ENCODE measurements at places on chromosomes 16 and 17.

GRCh38 chr16:54647216-54647615 lies 283.4 kb upstream of the IRX5 start:
- DNase-seq: no peak

- no peak for DNase-seq
Measured at GRCh38 chr17:45384047-45384788, 48.5 kb downstream of the ARHGAP27 start.

DNA sequence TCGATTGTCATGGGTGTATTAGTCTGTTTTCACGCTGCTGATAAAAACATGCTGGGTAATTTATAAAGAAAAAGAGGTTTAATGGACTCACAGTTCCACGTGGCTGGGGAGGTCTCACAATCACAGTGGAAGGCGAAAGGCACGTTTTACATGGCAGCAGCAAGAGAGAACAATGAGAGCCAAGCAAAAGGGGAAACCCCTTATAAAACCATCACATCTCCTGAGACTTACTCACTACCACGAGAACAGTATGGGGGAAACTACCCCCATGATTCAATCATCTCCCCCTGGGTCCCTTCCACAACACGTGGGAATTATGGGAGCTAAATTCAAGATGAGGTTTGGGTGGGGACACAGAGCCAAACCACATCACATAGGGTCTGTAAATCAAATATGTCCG lies 167.4 kb upstream of the XYLT1 start:
- no peak for DNase-seq

GRCh38 chr16:14321542-14321941 lies 250.4 kb downstream of the MRTFB start:
- DNase-seq: no peak

- peak; percentile 7 for DNase-seq
Measured at GRCh38 chr16:75064403-75065148, 52.0 kb downstream of the LDHD start.

GRCh38 chr17:66661411-66662256 lies 173.3 kb upstream of the CACNG5 start:
- DNase-seq: no peak

GRCh38 chr16:28585674-28586073 lies 11.2 kb downstream of the SULT1A2 start:
- peak; percentile 11 for DNase-seq

DNA sequence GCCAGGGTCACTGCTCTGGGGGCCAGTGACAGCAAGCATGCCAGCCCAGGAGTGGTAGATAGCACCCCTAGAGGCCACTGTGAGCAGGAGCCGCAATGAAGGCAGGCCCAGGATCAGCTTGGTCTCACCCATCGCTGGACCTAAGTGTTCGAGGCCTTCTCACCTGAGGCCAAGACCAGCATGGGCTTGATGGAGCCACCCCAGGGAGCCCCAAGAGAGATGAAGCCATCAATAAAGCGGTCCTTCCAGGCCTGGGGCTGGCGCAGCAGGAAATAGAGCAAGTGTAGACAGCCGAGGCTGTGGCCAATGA lies 1.8 kb downstream of the LCAT start:
- no peak for DNase-seq

DNA sequence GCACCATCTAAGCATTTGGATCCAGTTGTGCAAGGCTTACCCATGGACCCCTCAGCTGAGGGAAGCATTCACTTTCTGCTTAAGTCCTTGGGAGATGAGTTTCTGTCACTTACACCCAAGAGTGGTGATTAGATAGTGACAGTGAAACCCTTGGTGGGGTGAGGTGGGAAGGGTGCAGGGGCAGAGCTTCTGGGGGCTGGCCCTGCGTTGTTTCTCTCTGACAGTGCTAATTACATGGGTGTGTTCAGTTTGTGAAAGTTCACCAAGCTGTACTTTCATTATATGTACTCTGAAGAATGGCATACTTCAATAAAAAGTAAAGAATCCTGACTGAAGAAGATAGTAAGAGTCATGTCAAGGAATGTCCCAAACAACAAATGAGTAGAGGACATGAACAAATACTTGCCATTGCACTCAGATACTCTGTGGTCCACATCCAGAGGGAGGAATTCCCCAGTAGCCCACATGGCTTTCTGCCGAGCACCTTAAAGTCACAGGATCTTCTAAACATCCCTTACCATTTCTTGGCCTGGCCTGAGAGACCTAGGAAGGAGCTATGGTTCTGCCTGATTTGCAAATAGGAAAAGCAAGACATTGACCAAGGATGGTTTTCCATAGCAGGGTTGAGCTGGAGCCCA lies 8.4 kb downstream of the CHST6 start:
- no peak for DNase-seq

DNA sequence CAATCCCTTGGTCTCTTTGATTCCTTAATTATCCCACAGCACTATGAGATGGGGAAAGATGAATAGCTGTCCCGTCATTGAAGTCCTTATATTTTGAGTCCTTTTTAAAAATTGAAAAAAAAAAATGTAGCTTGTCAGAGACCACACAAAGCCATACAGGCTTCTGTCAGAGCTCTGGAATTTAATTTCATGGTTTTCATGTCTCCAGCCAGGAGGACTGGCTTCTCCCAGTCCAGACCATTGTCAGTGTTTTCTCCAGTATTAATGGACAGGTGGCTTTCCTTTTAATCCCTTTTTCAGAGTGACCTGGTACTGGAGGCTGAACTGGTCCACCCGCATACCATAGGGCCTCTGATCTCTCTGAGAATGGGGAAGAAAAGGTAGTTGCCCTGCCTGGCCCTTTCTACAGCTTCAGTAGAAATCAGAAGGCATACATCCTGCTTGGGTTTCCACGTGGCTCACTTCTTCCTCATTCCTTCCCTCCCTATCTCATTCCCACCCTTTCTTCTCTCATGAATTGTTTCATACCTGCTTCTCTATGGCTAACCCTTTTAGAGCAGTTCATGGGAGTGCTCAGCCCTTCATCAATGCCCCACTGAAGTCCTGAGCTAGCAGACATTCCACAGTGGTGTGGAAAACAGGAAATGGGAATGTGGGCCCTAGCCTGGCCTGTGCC lies 29.1 kb downstream of the TRIM16 start:
- no peak for DNase-seq

DNA sequence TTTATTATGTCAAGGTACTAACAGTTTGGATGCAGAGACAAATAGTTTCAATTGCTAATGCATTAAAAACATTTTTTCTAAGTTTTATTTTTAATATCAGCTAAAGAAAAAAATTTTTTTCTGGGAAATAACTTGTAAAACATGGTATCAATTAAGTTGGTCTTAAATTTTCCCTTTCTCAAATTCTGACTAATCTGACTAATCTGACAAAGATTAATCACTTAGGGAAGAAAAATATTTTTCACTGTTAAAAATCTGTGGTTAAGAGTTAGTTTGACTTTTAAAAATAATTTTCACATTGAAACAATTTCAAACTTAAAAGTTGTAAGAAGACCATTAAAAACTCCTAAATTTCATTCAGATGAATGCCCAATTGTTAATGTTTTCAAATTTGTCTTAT lies 74.6 kb downstream of the MYO1D start:
- no peak for DNase-seq

- no peak for DNase-seq
Measured at GRCh38 chr16:46746821-46747776, 1.0 kb downstream of the MYLK3 start.

DNA sequence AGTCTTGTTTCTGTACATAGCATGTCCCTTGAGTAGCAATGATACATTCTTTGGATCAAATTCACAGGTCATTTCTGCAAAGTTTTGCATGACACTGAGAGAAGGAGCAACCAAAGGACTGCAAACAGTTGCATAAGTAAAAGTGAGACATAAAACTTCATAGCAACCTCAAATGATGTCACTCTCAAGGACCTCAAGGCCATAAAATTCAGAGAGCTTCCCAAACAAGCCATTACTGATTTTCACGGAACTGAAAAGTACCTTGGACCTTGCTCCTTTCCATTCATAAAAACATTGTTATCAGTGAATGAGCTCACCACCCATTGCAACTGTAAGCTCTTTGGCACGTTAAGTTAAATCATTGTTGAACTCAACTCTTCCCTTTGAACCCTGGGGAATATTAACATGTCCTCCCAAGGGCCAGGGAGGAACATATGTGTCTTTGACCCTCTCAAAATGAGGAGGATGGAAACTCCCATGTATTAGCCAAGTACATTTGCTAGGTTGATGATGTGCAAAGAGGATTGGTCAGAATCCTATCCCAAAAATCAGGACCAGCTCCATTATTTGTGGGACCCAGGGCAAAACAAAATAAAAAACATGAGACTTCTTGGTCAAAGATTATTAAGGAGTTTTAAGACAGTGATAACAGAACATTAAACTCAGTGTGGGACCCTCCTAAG lies 275.0 kb upstream of the DYNLRB2 start:
- no peak for DNase-seq

GRCh38 chr17:57422574-57423164 lies 166.3 kb downstream of the MSI2 start:
- no peak for DNase-seq

DNA sequence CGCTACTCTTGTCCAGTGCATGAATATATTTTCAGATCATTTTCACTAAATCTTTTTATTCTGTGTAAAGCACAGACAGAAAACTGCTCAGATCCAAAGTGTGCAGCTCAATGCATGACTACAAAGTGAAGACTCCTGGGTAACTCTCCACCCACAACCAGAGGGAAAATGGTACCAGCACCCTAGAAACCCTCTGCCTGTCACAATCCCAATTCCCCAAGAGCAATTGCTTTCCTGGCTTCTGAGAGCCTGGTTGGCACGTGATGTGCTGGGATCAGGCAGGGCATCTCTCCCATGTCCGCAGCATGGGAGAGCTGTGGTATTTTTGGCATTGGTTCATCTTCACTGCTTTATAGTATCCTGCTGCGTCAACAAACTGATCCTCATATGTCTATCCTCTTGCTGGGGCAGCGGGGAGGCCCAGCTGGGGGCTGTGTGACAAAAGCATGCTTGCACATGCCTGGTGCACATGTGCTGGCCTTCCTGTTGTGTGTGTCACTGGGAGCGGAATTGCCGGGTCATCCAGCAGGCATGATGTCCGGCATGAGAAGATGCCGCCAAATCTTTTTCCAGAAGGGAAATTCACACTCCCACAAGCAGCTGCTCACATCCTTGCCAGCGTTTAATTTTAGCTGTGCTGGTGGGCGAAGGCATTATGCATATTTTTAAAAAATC lies 278.9 kb upstream of the FOXF1 start:
- no peak for DNase-seq

DNA sequence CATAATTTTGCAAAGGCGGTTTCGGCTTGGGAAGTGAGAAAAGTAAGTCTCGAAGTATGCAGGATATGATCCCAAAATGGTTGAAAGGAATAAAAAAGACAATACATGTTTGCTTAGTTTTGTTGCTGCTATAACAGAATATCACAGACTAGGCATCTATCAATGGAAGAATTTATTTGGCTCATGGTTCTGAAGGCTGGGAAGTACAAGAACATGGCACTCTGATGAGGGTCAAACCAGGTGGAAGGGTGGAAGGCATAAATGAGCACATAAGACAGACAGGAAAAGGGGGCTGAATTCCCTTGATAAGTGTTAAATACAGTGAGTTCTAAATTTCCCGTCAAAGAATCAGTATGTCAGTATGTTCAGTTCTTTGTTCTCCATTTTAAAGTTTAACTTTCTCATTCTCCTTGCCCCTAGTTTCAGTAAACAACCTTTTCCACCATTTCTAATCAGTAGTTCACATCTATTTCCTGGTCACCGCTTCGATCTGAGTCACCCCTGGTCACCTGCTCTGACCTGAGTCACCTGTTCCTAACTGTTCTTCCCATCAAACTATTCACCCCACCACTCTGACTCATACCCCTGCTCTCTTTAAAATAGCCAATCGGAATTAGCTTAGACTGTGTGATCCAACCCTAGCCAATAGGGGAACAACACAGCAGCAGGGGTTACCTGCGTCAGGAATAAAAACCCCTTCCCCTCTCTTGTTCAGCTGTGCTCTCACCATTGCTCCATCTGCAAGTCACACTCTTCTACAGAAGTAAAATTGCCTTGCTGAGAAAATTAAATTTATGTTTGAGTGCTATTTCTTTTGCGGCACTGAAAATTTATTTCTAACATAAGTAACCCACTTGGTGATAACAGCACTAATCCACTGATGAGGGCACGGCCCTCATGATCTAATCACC lies 240.8 kb downstream of the STX8 start:
- DNase-seq: no peak
